Stimulated activated CD8-positive, alpha-beta memory T cell treated with anti-CD3 and anti-CD28 coated beads, Interleukin-7, amount 100 ng/mL, for 1 hour (primary cell): ENCODE measurements at places on chromosomes 6 and 20.

GRCh38 chr6:125216015-125216414 is 62.4 kb downstream of the TPD52L1 start:
- DNase-seq: no peak

DNA sequence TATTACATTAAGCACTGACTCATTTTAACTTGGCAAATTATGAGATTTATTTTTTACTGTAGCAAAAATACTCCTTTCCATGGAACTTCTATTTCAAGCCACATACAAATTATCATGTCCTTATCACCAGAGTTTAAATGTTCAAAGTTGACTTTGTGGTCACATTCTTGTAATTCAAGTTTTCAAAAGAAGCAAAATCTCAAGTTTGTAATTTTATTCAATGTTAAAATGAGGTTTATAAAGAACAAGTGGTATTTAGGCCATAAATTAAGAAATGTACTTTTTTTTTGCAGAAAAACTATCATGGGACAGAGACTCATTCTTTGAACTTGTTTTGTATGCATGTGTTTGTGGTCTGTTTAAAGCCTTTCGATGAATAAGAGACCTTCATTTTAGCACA is 811.5 kb downstream of the TENT5A start:
- no peak for DNase-seq

DNA sequence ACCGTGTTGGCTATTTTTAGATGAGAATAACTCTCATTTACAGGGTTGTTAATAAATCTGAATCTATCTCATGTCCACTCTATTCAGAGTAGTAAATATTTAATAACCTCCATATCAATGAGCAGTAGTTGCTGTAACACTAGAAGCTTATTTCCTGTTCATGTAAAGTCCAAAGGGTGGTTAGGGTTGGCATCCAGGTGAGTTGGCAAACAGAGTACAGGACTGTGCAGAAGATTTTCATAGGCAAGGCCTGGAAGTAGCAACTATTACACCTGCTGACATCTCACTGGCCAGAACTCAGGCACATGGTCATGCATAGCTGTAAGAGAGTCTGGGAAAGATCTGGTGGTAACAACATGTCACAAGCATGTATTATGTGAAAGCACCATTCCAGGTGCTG is 147.5 kb downstream of the PHF3 start:
- DNase-seq: no peak

- DNase-seq: no peak
These were observed 10.9 kb upstream of the MAS1 start for GRCh38 chr6:159879856-159880255.

DNA sequence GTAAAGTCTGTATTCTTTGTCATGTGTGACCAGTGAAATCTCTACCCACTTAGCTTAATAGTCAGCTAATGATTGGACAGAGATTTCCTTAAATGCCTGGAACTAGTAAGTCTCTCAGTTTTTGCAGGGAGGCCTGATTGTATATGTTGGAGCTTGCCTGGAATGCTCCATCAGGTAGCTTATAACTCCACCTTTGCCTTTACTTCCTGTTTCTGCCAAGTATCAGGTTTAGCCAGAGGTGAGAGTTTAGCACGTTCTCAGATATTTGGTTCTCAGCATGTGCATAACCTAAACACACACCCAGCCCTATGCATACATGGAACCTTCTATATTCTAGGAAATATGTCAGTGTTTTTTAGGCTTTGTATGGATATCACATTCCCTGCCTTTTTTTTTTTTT is 435.3 kb downstream of the CDKAL1 start:
- no peak for DNase-seq

DNA sequence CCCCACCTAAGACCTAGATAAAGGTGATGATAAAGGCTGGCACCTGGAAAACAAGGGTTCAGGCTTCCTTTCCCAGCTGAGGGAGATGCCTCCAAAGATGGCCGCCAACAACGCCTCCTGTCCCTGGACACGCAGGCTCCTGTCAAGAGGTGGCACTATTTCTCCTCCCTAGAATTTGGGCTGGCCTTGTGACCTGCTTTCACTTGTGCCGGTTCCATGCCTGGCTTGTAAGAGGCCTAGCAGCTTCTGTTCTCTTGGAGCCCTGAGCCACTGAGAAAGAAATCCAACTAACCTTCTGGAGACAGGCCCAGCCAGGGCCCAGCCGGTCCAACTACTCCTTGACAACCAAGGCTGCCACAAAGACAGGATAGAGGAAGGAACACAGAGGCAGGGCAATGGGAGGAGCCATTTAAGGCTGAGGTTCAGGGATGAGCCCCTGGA is 60.2 kb upstream of the RALY start:
- peak; percentile 4 for DNase-seq

- no peak for DNase-seq
These were observed 18.6 kb downstream of the FKBP1A start for GRCh38 chr20:1374246-1374645.

GRCh38 chr20:22775256-22775655 is 190.9 kb upstream of the FOXA2 start:
- no peak for DNase-seq

DNA sequence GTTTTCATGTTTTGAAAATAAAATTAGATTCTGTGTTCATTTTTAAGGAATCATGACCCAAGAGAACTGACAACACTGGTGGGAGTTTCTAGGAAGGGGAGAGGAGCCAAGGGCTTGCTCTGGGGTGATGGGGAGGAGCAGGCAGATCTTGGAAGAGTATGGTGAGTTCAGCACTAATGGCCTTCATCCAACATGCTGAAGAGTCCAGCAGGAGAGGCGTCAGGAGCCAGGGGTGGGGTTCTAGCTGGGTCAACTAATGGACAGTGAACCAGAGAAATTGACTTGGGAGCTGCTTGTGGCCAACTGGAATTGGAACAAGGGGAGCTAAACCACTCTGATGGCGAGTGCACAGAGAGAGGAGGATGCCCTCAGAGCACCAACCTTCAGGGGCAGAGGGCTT is 107.1 kb downstream of the MRPL14 start:
- DNase-seq: no peak

DNA sequence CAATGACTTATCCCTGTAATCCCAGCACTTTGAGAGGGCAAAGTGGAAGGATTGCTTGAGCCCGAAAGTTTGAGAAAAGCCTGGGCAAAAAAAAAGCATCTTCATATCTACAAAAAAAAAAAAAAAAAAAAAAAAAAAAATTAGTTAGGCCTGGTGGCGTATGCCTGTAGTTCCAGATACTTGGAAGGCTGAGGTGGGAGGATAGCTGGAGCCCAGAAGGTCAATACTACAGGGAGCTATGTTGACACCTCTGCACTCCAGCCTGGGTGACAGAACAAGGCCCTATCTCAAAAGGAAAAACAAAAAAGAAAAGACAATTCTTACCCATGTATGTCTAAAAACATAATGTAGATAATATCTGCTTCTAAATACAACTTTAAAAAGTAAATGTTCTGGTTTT is 27.2 kb downstream of the CRISP1 start:
- DNase-seq: no peak

- DNase-seq: no peak
These were observed 30.2 kb downstream of the CHRNA4 start for GRCh38 chr20:63330940-63331339.

DNA sequence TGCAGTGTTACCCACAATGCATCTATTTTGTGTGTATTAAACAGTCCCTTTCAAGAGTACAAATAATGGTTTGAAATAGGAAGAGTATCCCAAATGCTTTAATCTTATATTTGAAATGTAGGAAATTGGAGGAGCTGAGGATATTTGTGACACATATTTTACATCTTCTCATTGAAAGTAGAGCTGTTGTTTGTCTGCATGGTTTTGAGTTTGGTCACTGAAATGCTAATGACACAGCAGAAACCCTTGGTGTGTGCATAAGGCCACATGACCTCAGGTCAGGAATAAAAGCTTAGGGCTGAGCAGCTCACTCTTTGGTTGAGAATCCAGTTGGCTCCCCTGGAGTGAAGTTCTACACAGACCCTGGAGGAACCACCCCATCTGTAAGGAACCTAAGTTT is 49.8 kb downstream of the TPD52L1 start:
- DNase-seq: no peak

GRCh38 chr6:15344831-15345230 is 99.0 kb downstream of the JARID2 start:
- no peak for DNase-seq

DNA sequence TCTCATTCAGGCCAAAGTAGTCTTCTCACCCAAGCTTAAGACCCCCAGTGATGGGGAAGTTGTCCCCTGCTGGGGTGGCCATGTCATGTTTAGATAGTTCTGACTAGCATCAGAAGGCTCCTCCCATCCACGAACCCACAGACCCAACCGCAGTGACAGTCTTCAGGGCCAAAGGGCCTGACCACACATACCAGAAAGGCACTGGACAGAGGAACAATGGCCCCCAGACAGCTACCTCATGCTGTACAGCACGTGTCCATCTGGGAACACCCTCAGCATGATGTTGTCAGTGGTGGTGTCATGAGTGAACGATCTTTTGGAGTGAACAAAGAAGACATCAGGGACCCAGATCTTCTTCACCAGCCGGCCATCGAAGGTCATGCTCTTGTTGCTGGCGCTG is 46.3 kb downstream of the GABRR2 start:
- DNase-seq: no peak

DNA sequence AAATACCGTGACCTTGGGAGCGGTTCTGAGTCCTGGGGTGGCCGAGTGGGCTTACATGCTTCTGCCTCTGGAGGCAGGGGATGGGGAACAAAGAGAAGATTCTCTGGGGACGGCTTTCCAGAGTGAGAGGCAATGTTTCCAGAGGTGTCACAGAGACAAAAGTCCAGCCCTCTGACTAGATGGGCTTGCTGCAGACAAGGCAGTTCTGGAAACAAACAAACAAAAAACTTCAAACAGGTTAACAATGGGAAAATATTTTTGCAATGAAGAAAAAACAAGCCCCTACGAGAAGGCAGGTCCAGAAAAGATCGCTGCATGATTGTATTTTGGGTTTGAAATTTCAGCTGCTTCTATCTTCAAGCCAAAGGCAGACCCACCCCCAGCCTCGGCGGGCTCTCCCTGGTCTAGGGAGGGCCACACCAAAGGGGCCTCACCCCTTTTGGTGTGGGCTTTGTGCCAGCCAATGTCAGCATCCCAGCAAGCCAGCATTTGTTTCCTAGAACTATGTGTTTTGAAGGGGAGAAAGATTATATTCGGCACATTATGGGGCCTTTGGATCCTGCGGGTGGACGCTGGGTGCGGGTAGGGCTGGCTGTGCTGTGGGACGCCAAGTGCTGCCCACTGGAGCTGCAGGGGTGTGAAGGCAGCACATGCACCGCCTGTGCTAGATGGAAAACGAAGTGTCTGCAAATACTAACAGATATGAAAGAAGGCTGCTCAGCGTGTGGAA is 42.9 kb downstream of the RIOK1 start:
- DNase-seq: no peak

DNA sequence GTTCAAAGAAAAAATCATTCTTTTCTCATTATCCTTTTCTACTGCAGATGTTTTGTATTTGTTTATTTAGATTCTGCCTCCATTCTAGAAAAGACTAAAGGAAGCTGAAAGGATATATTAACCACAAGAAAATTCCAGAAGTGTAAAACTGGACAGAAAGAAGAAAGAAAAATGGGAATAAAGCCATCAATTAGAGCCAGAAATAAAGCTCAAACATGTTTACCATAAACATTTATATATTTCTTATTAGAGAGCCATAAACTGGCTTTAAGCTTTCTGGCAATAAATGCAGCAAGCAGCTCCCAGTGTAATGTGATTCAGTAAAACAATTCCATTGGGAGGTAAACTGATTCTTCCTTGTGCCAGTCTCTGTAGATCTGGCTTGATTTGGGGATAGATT is 244.1 kb downstream of the PTPRK start:
- DNase-seq: no peak

- no peak for DNase-seq
These were observed 130.6 kb upstream of the C6orf118 start for GRCh38 chr6:165439928-165440554.

GRCh38 chr6:108118810-108119768 is 44.5 kb upstream of the OSTM1 start:
- no peak for DNase-seq

DNA sequence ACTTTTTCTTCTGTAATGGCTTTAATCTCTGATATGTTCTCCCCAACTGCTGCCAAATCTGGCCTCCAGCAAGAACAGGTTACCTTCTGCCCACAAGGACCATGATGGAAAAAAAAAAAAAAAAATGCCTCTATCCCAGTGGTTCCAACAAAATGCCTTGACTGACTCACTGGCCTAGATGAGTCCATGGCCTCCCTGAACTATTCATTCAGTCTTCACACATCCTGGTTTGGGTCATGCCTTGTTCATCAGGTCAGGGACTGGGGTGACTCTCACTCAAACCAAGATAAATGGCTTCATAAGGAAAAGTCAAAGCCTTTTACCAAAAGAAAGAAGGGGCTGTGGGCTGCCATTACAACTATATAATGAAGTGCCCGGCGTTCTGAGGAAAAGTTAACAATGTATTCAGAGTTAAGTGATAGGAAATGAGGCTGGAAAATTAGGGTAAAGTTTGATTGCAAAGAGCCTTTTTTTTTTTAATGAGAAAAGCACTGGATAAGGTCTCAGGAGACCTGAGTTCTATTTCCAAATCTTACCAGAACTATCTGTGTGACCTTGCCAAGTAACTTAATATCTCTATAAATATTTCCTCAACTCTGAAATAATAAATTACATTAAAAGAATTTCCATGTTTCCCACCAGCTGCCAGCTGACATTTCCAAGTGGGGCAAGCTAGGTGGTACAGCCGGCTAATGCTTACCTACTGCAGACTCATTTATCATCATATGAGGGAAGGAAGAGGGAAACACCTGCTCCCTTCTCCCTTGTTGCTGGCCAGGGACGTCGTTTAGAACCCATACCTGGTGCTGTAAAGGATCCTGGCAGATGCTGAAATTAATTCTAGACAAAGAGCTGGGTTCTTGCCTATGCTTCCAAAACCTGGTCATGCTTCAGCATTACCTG is 380.0 kb upstream of the MARCKS start:
- no peak for DNase-seq

DNA sequence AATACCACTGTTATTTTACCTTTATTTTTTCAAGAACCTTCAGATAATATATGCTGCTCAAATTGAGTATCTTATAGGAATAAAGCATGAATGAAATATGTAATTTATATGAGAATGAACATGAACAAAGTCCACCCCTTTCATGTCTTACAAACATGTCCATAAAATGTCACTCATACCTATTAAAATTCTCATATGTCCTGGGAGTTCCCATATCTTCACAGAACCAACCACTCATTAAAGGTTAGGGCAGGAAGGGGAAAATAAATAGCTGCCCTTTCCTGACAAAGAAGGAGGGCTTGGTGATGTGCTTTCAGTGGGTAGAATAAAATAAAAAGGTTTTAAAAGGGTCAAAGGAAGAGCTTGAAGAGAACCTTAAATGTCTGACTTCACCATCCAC is 125.3 kb downstream of the BTBD9 start:
- DNase-seq: no peak

- DNase-seq: no peak
These were observed 195.6 kb downstream of the SCP2D1 start for GRCh38 chr20:19009081-19009688.

- DNase-seq: no peak
These were observed 73.9 kb upstream of the TGM3 start for GRCh38 chr20:2221921-2222320.
